NCI-H510A (cell line): ENCODE measurements at places on chromosomes 16 and 17.

- DNase-seq: no peak
Observed at GRCh38 chr17:8900626-8901585, 33.4 kb upstream of the PIK3R6 start.

DNA sequence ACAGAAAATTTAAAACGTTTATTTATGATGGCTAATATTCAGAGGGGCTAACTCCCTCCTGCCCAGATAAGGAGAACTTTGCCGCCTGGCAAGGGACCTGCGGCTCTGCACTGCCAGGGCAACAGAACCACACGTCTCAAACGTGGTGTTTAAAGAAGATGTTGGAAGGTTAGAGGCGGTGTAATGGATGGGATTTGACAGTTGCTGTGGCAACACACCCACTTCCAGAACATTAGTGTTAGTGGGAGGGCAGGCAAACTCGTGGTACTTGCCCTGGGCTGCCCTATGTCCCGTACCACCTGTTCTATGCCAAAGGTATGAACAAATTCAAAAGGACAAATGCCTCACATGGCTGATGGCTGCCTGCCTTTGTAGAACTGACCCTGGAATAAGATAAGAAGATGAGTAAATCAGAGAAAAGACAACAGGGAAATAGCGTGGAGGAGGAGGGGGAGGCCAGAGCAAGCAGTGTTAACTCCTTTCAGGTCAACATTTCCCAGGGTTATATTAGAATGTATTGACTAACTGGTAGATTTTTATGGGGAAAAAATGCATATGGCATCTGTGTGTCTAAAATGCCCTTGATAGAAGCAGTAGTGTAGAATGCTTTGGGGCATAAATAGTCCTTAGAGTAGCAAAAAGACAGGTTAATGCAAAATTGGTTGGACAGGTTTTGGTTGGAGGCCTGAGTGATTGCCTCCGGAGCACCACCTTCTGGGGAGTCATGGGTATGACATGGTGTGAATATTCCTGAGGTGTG is 30.8 kb downstream of the HLF start:
- no peak for DNase-seq

- no peak for DNase-seq
Observed at GRCh38 chr16:83130039-83130438, 503.3 kb downstream of the CDH13 start.

DNA sequence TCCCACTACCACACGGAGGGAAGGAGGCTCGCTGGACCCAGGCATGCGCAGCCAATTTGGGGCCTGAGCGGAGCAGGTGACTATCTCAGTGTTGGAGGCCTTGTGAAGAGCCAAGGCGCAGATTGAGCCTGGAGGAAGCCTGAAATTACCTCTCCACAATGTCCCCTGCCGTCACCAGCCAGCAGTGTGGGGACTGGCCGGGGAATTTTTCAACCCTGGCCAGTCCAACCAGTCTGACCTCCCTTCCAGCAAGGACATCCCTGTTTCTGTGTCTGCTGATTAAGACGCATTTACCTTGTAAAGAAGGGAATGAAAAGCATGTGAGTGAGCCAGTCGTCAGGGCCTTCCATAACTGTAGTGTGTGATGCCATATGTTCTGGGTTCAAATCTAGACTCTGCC is 198.1 kb upstream of the IRX3 start:
- no peak for DNase-seq

DNA sequence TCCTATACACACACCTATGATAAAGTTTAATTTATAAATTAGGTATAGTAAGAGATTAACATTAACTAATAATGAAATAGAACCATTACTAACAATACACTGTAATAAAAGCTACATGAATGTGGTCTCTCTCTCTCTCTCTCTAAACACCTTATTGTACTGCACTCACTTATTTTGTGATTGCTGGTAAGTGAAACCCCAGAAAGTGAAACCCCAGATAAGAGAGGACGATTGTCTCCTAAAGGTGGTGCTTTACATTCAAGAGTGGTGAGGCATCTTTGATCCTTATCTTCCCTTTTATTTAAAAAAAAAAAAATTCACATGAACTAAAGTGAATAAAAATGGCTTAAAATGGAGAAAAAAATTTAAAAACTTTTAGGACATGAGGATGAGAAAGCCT is 80.1 kb upstream of the TRAP1 start:
- no peak for DNase-seq

DNA sequence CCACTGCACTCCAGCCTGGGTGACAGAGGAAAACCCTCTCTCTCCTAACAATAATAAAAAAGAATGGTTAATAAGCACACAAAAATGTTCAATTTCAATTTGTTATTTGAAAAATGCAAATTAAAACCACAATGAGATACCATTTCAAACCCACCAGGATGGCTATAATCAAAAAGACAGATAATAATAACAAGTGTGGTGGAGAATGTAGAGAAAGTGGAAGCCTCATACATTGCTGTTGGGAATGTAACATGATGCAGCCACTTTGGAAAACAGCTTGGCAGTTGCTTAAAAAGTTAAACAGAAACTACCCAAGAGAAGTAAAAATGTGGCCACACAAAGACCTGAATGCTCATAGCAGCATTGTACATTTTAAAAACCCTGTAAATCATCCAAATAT is 51.8 kb upstream of the MAP3K14 start:
- DNase-seq: no peak

GRCh38 chr17:78324391-78325075 is 35.3 kb downstream of the SOCS3 start:
- DNase-seq: no peak
